ENCODE measurements at places on chromosomes 2 and 18.
A peak's percentile ranks its signal among the peaks of the same experiment; 100 is the strongest.

DNA sequence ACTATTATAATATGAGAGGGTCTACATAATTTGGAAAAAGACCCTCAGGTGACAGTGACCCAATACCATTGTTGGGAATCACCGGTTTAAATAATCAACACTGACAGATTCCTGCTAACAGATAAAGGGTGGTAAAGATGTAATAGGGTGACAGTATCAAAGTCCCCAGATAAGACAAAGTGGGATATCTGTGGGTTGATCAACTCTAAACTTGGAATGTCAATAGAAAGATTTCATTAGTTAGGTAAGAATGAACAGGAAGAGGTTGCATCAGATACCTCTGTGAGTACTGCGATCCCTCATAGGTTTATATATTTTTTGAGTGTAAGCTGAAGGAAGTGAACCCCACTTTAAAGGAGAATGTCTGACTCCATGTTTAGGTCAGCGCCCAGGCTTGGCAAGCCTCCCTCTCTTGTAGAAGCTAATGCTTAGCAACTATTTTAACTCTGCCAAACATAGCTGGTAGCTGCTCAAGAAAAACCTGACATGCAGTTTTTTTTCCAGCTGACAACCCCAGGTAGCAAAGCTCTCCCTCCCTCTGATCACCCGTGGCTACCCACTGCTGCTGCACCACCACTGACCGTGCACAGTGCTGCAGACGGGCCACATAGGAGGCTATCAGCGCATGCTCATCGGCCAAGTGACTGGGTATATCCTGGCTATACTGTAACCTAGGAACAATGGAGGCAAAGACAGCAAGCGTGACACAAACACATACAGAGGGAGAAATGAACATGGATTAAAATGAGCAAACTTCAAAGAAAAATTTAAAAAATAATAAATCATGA lies 113.3 kb upstream of the DNMT3A start:
- no peak for DNase-seq

DNA sequence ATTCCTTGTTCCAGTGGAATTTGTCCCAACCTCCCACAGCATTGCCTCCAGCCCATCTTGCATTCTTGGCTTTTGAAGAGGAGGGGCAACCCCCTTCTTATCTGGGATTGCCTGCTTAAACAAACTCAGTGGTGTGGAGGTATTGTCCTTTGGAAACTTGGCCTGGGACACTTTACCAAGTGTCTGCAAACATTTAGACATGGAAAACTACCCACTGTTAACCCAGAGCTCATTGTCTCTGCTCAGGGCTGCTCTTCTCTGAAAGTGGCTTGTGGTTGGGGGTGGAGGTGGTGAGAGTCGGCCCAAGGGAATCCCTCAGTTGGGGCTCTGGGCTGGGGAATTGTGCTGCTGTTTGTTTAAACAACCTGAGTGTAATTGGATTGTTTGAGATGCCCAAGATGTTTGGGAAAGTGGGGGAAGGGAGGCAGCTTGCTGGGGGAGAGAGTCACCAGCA lies 178.3 kb upstream of the GATA6 start:
- DNase-seq: no peak

DNA sequence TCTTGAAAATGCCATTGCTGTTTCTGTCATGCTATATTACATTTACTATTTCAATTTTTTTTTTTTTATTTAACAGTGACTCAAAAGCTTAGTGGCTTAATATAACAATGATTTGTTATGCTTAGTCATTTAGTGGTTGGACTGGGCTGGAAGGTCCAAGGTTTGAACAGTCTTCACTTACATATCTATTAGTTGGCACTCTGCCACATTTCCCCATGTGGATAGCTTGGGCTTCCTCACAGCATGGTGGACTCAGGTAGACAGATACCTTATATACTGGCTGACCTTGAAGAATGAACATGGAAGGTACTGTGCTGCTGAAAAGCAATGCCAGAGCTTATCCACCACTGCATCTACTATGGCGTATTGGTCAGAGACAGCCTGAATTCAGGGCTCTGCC lies 909.5 kb upstream of the SOX11 start:
- no peak for DNase-seq

- no peak for DNase-seq
Measured at GRCh38 chr18:55106906-55107305, 147.6 kb upstream of the CCDC68 start.

GRCh38 chr2:9535177-9535576 lies 20.5 kb downstream of the ADAM17 start:
- no peak for DNase-seq

DNA sequence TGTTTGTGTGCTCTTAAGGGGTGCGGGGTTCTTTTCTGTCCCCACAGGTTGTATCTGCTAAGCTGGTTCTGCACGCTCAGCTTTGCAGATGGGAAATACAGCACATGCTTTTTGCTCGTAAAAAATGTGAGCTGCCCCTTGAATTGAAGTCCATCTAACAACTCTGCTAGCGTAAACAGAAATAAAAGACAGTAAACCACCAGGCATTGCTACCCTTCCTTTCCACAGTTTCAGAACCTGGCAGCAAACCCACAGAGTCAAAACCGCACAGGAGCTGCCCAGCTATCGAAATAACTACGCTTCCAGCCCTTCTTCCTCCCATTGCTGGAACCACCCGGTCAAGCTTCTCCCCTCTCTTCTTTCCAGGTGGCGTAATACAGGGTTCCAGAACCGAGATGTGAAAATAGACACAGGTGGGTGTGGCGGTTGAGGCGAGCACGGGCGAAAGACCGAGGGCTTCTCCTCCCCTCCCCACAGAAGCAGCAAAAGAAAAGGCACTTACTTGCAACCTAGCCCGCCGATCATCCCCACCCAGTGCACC lies 479 bp downstream of the SCN9A start:
- no peak for DNase-seq

DNA sequence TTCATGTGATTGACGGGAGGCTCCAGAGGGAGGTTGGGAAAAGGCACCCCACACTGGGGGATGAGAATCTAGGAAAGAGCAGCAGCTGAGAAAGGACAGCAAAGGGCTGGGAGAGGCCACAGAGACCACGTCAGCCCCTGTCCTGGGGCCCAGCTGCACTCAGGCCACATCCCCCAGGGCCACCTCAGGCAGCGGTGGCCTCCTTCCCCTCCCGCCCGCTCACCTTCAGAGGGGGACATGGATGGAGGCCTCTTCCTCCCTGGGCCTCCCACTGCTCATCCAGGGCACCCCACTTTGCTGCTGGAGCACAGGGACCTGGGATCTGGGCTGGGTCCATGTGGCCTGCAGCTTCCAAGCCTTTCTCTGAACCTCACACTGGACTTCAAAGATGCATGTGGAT lies 199.8 kb upstream of the HDAC4 start:
- no peak for DNase-seq

GRCh38 chr18:22169011-22169888 lies at the start of gene GATA6:
TSS of gene GATA6 (plus strand) at chr18:22169589. CDS start at chr18:22171145, 1,556 bp downstream.
- DNase-seq: peak; percentile 61

DNA sequence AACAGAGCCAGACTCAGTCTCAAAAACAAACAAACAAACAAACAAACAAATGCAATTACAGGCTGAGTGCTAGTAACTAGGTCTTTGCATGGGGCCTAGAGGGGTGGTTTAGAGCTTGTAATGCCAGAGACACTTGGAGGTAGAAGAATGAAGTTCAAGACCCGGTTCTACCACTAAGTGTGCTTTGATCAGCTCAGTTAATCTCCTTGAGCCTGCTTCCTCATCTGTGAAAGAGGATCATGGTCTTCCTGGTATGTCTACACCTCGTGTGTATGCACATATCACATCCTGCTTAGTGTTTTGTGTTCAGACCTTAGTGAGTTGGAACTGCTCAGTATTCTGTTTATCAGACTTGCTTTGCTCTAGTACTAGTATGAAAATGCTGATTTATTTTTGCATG lies 4.8 kb upstream of the ATP6V1C2 start:
- DNase-seq: no peak

- no peak for DNase-seq
Measured at GRCh38 chr2:130369311-130369964, 13.6 kb downstream of the PTPN18 start.

GRCh38 chr18:63309422-63309821 lies 10.1 kb downstream of the BCL2 start:
- peak; percentile 42 for DNase-seq

DNA sequence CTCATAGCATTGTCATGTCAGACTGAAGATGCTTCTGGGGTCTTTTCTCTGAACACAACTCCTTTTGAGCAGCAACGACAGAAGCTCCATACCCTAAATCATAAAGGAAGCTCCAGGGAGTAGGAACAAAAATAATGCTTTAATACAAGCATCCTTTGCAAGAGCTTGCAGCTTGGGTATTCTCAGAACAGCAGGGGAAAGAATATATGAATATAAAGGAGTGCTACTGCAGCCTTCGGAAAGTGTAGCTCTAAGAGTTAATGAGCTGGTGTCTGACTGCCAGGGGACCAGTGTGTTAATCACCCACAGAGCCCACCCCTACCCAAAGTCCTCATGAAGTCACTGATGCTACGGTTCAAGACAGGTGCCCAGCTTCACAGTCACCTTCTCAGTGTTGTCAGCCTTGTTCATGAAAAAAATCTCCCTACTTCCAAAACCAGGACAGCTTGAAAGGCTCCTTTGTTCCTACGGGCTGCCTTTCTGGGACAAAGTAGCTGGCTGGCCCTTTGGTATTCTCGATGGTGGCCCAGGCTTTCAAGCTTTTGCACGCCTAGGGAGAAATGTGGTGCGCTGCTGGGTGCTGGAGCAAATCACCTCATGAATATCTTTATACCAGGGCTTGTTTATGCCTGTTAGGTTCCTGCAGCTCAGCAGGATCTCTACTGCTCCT lies 259.7 kb downstream of the CMPK2 start:
- DNase-seq: no peak

- DNase-seq: no peak
Measured at GRCh38 chr2:53559302-53559966, 208.2 kb upstream of the CHAC2 start.

GRCh38 chr2:166067229-166067628 lies 60.6 kb downstream of the SCN1A start:
- DNase-seq: no peak

GRCh38 chr18:76720683-76721082 lies 101.7 kb upstream of the ZNF236 start:
- no peak for DNase-seq

- DNase-seq: no peak
Measured at GRCh38 chr2:172440795-172441194, 13.4 kb downstream of the ITGA6 start.

- peak; percentile 59 for DNase-seq
Measured at GRCh38 chr18:3453540-3454364, 3.8 kb downstream of the TGIF1 start.

- no peak for DNase-seq
Measured at GRCh38 chr2:68717305-68717661, 17.3 kb upstream of the ARHGAP25 start.

DNA sequence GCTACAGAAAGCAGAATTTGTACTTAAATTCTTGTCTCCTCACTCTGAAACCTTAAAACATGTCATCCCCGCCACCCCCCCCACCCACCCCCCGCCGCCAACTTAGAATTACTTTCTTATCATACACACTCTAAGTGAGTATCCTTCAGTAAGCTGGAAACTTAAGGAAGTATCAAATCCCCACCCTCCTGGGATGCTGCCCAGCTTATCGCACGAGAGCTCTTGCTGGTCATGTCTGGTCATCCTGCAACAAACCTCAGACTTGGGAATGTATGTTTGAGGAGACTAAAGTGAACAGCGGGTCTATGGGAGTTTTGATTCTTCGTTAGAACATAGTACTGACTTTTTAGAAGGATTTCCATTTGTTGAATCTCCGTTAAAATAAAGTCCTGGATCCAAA lies 203.3 kb downstream of the PTGR3 start:
- DNase-seq: no peak

DNA sequence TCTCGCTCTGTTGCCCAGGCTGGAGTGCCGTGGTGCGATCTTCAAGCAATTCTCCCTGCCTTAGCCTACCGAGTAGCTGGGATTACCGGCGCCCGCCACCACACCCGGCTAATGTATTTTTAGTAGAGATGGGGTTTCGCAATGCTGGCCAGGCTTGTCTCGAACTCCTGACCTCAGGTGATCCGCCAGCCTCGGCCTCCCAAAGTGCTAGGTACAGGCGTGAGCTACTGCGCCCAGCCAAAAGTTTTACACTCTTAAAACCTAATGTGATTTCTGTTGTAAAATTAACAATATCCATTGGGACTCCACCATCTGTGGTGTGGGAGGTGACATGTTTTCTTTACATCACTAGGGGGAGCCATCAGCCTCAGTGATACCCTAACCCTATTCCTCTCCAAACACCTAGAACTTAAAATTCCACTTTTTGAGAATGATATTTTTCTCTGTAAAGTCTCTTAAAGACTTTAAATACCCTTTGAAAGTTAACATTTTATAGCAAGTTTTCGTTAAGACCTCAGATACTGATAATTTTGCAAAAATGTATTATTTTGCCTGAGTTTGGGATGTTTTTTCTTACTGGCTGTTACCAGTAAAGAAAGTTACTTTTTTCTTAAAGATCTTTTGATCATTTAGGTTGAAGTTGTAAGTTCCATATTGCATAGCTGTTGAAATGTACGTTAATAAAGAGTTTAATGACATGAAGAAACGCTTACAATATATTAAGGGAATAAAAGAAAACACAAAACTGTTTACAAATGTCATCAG lies 11.6 kb upstream of the EIF2AK2 start:
- DNase-seq: peak; percentile 56

DNA sequence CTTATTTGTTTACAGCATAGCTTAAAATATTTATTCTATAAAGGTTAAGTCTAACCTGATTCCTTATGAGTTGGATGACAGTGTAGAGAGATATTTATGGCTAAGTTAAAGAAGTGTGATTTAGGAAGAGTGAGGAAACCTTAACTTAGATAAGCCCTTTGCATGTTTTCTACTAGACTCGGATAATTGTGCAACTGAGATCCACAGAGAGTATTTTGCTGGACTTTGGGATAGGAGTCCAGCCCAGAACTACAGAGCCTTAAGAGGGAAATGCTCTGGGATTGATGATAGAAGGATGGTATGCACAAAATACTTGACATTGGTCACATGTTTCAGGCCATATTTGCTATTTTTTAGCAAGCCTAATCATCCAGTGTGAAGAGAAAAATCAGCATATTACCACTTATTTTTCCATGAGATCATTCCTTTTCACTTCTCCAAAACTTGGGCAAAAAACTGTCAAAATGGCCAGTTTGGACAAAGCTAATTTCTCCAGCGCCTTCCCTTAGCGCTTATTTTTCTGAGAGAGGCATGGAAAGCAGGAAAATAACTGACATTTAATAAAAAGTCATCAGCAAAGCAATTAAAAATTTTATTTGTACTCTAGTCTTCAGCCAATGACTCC lies 3.1 kb downstream of the CD28 start:
- DNase-seq: no peak

- no peak for DNase-seq
Measured at GRCh38 chr2:147463881-147464520, 380.8 kb upstream of the ACVR2A start.
